ENCODE measurements at places on chromosomes 11 and 22.

GRCh38 chr11:63686926-63687325, 5.6 kb downstream of the RTN3 start:
- no peak for DNase-seq

DNA sequence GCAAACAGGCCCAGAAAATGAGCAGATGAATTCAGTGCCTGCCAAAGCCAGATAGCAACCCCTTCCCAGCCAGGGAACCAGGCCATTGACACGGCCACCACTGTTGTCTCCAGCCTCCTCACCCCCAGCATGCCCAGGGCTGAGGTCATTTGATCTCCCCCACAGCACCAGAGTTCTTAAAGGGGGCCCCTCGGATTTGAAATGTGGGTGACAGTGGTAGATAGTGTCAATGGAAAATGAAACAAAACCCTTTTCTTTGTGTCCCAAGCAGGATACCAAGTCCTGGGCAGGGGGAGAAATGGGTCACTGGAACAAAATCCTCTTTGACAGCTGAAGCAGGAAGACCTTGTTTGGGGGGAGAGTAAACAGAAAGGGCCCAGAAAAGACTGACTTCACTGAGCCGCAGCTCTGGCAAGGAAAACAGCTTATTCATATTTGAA, 14.3 kb upstream of the ACCSL start:
- no peak for DNase-seq

DNA sequence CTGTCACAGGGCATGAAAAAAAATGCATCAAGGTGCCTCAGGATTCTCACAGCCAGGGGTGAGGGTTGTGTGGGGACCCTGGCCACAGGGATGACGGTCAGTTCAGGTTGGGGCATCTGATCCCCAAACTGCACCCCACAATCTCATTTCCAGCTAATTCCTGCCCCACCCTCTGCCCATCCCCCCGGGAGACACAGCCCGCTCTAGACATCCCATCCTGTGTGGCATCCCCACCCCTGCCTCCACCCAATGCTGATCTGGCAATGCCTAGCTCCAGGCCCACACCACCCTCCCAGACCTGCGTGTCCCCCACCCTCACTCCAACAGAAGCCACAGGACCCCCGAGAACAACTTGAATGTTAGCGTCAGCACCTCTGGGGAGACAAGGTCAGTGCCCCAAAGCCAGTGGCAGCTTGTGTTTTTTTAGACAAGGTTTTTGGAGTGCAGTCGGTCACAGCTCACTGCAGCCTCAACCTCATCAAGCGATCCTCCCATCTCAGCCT, 25.3 kb downstream of the TSPAN4 start:
- no peak for DNase-seq

DNA sequence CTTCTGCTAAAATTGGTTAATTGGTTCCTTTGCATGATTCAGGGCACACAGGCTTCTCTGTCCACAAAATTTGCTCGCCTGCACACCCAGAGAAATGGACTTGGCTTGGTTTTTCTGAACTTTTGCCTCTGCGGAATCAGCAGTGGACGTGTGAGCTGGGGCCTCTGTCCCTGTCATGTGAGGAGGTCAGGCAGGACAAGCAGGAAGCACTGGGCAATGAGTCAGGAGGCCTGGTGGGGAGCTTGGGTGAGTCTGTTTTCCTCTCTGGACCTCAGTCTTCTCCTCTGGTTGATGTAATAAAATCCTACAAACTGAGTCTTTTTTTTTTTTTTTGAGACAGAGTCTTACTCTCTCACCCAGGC, 10.4 kb upstream of the CELSR1 start:
- peak; percentile 88 for DNase-seq

DNA sequence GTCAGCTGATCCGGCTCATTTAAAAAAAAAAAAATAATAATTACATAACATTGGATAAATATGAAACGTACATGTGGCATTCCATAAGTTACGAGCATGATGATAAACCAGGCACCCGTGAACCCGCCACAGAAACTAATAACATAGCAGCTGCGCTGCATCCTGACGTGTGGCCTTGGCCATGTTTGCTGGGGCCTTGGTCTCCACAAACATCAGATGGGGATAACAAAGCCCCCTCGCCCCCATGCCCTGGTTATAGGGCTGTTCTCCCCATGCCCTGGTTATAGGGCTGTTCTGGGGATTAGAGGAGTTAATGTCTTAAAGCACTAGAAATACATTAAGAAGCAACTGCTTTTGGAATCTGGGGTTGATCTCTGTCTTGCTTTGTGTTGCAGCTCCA, 36.7 kb downstream of the FLRT1 start:
- DNase-seq = no peak

GRCh38 chr11:48018528-48019216, 38.3 kb downstream of the PTPRJ start:
- DNase-seq = no peak

GRCh38 chr22:45497351-45498145, 5.1 kb upstream of the FBLN1 start:
- DNase-seq = peak; percentile 66

GRCh38 chr11:18248561-18248960, at the start of gene SAA2:
Gene SAA2, minus strand, starts transcription at chr11:18248668. Its CDS starts 657 bp downstream, at chr11:18248011.
- DNase-seq = no peak

- DNase-seq = no peak
Measured at GRCh38 chr22:23205339-23206049, 25.2 kb downstream of the BCR start.

DNA sequence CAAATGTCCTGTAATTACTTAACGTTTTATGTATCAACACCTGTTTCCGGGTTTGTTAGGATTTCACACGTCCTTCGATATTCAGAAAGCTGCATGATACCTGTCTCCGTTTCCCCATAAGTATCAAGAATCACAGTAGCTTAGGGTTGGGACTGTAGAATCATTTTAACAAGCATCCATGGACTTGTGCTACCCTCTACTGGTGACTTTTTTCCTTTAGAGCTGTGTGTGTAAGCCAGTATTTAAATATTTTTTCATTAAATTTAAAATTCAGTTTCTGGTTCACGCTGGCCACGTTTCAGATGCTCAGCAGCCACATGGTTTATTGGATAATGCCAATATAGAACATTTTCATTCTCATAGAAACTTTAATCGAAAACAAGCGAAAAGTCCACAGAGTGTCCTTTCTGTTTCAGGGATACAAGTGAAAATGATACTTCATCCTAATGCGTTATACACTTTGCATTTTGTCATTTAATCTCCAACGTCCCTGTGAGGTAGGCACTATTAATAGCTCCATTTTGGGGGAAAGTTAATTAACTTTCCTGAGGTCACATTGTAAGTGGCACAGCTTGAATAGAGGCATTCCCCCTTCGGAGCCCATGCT, 61.5 kb upstream of the SLC25A18 start:
- no peak for DNase-seq

DNA sequence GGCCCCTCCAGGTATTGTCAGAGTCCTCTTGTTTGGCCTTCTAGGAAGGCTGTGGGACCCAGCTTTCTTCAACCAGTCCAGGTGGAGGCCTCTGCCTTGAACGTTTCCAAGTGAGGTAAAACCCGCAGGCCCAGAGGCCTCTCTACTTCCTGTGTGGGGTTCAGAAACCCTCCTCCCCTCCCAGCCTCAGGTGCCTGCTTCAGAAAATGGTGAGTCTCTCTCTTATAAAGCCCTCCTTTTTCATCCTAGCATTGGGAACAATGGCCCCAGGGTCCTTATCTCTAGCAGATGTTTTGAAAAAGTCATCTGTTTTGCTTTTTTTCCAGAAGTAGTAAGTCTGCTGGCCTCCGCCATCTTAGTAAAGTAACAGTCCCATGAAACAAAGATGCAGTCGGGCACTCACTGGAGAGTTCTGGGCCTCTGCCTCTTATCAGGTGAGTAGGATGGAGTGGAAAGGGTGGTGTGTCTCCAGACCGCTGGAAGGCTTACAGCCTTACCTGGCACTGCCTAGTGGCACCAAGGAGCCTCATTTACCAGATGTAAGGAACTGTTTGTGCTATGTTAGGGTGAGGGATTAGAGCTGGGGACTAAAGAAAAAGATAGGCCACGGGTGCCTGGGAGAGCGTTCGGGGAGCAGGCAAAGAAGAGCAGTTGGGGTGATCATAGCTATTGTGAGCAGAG, at the start of gene CD3E:
TSS of gene CD3E (plus strand) at position 163 of the 681 bp plus-strand sequence. CDS start at position 386, 223 bp downstream.
- DNase-seq = no peak

DNA sequence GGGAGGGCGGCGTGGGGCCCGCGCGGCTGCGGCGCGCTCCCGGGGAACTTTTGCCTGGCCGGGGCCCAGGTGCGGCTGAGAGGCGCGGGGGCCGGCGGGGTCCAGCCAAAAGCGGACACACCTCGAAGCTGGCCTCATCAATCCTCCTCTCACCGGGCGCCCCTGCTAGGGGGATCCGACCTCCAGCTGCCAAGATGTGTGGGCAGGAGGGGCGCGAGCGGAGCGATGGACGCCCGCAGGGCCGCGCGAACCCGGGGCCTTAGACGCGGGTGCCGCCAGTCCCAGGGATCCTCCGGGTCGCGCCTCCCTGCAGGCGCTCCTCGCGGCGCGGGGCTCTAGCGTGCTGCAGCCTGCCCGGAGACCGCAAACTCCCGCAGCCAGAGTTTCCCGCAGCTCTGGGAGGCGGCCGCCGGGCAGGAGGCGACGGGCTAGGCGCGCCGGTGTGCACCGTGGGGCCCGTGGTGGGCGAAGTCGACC, 785 bp downstream of the IGSF9B start:
- no peak for DNase-seq

GRCh38 chr22:30906946-30907345, 61.6 kb downstream of the MORC2 start:
- DNase-seq = no peak

GRCh38 chr22:26127126-26127525, 42.1 kb upstream of the SEZ6L start:
- no peak for DNase-seq

- DNase-seq = no peak
Measured at GRCh38 chr22:22657712-22658111, 13.3 kb downstream of the GGTLC2 start.

- DNase-seq = no peak
Measured at GRCh38 chr11:108624196-108624925, 30.8 kb upstream of the EXPH5 start.

GRCh38 chr22:47083379-47083986, 321.0 kb downstream of the TBC1D22A start:
- no peak for DNase-seq

DNA sequence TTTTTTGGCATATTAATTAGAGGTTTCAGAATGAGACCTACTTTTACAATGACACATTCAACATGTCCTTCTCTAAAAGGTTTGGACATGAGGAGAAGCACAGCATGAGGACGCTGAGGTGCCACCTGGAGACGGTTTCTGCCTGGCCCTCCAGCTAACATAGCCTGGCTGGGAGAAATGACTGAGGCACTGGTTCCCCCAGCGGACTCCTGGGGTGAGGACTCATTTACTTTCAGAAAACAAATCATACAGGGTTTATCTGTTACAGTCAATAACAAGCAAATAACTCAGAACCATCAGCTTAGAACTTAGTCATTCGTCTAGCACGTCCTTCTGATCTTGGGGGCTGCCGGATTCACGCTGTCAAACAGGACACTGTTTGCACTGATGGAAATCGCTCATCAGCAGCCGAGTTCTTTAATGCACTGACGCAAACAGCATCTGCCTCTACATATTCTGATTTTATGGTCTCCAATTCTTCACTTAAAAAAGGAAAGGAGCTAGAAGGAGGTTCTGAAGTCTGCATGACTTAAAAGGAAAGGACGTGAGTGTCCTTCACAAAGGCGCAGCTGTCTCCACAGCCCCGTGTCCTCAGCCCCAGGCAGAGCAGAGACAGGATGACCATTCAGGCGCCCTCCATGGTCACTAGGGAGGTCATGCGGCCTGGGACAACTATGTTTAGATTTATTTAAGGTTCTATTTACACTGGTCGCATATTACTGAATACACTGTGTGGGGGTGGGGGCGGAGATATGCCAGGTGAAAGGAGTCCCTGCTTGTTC, 44.2 kb downstream of the CERK start:
- DNase-seq = peak; percentile 13

Measured in left lung (tissue), 14 donors.